ENCODE measurements at places on chromosomes 3 and 15.
A peak's percentile ranks its signal among the peaks of the same experiment; 100 is the strongest.

DNA sequence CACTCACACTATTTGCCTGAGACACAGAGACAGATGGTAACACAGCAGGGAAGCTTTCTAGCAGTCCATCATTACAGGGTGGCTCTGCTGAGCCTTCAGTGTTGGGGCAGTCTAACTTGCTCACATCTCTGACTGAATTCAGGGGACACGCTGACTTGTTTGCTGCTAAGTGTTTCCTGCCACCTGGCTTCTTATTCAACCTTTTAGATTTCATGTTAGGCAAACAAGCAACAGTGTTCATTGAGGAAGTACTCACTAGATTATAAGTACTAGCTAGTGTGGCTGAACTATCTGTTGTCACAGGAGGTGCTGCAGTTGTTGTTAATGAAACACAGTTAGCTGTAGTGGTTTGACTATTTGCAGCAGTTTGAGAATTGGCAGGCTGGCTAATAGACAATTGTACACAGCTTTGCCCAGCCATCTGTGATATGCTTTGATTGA lies 37.3 kb downstream of the USF3 start:
- DNase-seq, result no peak

DNA sequence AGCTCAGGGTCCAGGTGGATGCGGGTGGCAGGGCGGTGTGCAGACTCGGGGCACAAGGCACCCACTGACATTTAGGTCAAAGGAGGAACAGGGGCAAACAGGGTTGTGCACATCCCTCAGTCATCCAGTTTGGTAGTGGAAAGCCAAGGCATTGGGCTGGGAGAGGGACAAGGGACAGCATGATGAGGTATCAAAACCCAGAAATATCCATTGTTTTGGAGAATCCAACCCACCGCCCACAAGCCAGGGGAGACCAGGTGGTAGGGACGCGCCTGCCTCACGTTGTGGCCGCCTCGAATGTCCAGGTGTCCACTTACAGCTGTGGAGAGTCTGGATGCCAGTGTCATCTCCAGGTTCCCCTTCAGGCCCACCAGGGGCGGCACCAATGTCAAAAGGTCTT lies 33.3 kb downstream of the SLC41A3 start:
- no peak for DNase-seq

GRCh38 chr3:43180027-43180426 lies 74.1 kb upstream of the POMGNT2 start:
- no peak for DNase-seq

DNA sequence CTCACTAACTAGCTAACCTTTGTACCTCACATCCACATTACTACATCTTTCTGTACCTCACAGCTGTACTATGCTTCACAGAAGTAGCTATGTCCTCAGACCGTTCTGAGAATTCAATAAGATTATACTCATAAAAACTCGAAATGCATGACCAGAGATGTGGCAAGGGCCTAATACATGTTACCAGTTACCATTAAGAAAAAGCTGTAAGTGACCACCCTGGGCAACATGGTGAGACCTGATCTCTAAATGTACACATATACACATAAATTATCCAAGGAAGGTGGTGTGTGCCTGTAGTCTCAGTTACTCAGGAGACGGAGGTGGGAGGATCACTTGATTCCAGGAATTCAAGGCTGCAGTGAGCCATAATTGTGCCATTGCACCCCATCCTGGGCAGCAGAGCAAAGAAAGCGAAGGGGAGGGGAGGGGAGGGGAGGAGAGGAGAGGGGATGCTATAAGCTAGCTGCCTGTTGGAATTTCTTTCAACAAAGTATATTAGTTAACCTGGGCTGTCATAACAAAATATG lies 482.6 kb upstream of the ZNF717 start:
- DNase-seq, result no peak

- DNase-seq, result no peak
Measured at GRCh38 chr15:76368122-76368621, 31.6 kb downstream of the ISL2 start.

GRCh38 chr15:73965758-73966113 lies 26.4 kb downstream of the STOML1 start:
- DNase-seq, result no peak

- no peak for DNase-seq
Measured at GRCh38 chr15:43153269-43153668, 19.9 kb downstream of the TMEM62 start.

- peak; percentile 67 for DNase-seq
Measured at GRCh38 chr3:43155464-43156121, 49.7 kb upstream of the POMGNT2 start.

GRCh38 chr3:104316118-104316517 lies 1050.6 kb upstream of the ALCAM start:
- DNase-seq, result no peak

DNA sequence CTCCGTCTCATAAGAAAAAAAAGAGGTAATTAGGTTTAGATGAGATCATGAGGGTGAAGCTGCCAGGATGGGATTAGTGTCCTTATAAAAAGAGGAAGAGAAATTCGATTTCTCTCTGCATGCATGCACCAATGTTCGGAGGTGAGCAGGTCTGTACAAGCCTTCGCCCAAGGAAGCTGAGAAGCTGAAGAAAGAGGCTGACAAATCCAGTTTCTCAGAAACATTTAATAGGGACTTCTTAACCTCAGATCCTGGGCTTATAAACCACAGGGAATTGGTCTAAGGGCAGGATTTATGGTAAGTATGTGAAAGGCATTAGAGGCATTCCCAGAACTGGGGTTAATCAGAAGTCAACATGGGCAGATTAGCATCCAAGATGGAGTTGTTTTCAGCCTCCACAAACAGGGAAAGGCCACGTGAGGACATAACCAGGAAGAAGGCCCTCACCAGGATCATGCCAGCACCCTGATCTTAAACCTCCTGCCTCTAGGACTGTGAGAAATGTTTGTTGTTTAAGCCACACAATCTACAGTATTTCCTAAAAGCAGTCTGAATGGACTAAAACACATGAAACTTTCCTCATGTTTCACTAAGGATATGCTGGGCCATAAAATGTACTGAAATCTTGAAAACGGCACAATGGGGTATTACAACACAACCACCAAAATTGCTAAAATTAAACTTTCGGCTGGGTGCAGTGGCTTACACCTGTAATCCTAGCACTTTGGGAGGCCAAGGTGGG lies 11.3 kb downstream of the SHISA5 start:
- DNase-seq, result no peak

GRCh38 chr15:79373728-79374127 lies 58.4 kb upstream of the MINAR1 start:
- DNase-seq, result no peak

- no peak for DNase-seq
Measured at GRCh38 chr3:151434151-151434890, 26.5 kb downstream of the IGSF10 start.

DNA sequence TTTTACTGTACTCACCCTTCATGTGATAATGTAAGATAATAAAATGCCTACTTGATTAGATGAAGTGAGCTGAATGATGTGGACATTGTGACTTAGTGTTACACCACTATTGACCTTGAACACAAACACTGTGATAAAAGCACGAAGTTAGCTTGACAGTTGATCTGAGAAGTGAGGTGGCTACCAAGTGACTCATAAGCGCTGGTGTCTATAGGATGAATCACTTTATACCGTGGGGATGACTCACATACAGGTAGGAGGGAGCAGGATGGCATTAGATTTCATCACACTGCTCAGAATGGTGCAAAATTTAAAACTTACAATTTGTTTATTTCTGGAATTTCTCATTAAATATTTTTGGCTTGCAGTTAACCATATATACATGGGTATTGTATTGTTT lies 174.7 kb upstream of the CNTN3 start:
- DNase-seq, result no peak

DNA sequence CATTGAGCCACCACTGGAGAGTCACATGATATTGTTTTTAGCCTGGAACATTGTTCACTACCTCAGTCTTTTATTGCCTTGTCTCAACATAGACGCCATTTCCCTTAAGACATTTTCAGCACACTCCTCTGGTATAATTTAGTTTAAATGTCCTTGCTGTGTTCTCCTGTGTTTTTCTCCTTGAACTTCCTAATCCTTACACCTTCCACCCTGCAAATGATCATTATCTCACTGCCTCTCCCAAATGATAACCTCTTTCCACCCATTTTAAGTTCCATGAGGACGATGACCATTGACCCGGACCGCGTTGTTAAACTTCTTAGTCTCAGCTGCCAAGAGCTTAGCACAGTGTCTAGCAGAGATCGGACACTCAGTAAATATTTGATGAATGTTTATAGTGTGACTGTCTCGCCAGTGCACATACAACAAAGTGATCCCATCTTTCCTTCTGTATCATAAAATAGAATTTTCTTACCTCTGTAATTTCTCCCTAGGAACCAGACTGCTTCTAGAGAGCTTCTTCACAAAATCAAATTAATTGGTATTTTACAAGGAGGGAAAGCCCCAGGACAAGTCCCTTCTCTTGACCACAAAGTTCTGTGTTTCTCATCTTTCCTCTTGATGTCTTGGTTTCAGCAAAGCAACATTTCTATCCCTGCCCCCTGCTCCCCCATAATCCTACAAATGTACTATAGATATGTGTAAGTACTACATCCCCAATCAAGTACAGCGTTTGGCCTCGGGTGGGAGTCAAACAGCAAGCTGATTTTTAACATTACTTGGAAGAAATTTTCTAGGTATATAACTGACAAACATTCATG lies 429.6 kb downstream of the LPP start:
- no peak for DNase-seq

DNA sequence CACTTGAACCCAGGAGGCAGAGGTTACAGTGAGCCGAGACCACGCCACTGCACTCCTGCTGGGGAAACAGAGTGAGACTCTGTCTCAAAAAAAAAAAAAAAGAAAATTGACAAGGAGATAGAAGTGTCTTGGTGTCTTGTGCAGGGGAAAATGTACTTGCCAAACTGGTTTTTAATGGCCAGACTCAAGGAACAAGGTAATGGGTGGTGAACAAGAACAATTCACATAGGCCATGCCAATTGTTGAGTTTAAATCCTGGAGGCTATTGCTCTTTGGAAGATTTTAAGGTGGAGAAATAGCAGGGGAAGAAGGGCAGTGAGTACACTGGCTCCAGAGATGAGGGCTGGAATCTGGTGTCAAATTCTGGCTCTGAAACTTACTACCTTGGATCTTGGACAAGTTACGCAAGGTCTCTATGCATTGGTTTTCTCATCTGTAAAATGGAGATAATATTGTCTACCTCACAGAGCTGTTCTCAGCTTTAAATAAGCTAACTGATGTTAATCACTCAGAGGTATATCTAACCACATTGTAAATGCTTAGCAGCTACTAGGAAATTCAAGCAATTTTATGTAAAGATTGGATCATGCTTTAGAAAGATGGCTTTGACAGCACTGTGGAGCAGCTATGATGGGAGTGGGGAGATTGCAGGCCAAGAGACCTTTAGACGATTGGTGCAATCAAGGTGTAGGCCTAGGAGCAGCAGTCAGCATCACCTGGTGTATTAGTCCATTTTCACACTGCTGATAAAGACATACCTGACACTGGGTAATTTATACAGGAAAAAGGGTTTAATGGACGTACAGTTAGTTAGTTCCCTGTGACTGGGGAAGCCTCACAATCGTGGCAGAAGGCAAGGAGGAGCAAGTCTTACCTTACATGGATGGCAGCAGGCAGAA lies 78.3 kb downstream of the B3GALNT1 start:
- no peak for DNase-seq

- no peak for DNase-seq
Measured at GRCh38 chr3:191889756-191890155, 428.8 kb downstream of the PYDC2 start.

DNA sequence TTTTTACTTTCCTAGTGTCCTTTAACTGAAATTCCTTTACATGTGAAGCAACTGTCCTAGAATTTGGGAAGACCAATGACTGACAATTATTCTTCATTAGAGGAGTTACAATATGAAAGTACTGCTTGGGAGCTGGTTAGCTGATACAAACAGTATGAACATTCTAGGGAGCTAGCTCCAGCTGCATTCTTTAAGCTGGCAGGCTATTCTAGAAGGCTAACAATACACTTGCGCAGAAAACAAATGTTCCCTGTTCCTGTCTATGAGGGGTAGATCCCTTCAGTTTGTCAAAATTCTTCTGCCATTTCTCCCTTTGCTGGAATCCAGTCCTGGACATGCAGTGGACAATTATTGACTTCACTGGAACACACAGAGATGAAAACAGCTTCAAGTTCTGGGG lies 60.2 kb upstream of the NANOGP8 start:
- no peak for DNase-seq

GRCh38 chr15:100433304-100433703 lies 91.5 kb upstream of the ADAMTS17 start:
- DNase-seq, result no peak

- no peak for DNase-seq
Measured at GRCh38 chr3:194758716-194759115, 73.0 kb downstream of the FAM43A start.

GRCh38 chr15:39565851-39566250 lies 15.0 kb upstream of the THBS1 start:
- no peak for DNase-seq

GRCh38 chr3:120649830-120650233 lies 32.2 kb downstream of the HGD start:
- DNase-seq, result no peak

GRCh38 chr3:121998030-121998580 lies 23.9 kb downstream of the ILDR1 start:
- no peak for DNase-seq

DNA sequence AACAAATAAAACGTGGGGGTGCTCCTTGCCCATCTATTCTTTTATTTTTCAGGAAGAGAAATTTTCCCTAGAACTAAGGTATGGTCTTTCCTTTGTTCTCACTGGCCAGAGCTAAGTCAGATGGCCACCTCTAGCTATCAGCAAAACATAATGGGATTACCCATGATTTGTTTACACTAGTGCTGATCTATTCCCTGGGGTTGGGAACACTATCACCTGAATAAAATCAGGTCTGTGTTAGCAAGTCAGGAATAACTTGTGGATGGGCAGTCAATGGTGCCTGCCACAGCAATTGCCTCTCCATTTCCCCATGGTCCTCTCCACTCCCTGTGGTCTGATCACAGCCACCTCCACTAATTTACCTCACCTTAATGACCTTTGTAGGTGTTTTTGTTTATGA lies 181.7 kb upstream of the CADPS start:
- DNase-seq, result no peak

DNA sequence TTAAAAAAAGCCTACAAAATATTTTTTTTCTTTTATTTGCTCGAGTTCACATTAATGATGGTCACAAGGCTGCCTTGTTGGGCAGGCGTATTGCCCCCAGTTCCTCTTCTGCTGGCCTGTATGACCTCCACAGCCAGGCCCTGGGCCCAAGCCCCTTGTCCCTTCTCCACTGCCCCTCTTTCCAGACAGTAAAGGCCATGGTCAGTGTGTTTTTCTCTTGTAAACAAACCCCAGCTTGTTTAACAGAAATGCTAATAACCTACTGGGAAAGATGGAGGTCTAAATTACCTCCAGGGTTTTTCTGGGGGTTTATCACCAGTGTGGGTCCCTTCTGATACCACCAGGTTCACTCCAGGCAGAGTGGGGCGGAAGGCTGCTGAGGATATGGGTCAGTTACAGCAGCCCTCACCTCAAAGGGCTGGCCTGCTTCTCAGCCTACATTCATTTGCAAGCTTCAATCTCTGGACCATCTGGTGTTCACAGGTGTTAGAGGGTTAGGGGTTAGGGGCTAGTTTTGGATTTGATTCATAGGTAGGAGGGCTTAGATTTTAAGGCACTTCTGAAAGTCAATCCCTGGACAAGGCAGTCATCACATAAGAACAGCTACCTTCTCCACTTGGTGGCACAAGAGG lies 2.0 kb upstream of the MANF start:
- DNase-seq, result no peak

GRCh38 chr15:63048776-63049665 lies 6.5 kb downstream of the TPM1 start:
- DNase-seq, result no peak

Data from ovary (tissue), 10 donors.